Ascending aorta (tissue), 2 donors: ENCODE measurements at places on chromosomes 7 and 10. TPM values are rescaled to one million over a fixed set of nuclear protein-coding genes. Genes with fewer than 3 reads are reported as not detected.

Gene ANXA8L1
- total RNA-seq: not detected

Gene COBL
- 0.11 TPM for total RNA-seq

DNA sequence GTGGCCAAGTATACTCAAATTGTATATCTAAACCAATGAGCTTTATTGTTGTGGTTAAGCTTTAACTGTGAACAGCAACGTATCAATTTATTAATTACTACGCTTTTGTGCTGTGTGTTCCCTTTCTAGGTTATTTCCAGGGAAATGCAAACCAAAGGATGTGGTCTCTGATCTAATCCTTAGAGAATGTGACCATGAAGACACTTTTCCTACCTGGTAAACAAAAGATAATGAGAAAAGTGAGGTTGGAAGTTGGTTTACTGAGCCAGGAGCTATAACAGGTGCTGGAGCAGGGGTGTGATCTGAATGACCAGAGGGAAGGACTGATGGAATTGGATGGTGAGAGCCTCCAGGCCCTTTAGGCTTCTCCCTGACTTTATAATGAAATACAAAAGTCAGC is 25.4 kb upstream of the CALU start:
- no peak for DNase-seq

- DNase-seq: no peak
Measured at GRCh38 chr7:106895246-106895864, 30.3 kb downstream of the PIK3CG start.
